ENCODE measurements at places on chromosomes 1 and 21.

GRCh38 chr1:181765451-181766026, 282.2 kb downstream of the CACNA1E start:
- no peak for DNase-seq

- DNase-seq: no peak
Measured at GRCh38 chr1:223547316-223548114, 118.0 kb downstream of the CAPN8 start.

DNA sequence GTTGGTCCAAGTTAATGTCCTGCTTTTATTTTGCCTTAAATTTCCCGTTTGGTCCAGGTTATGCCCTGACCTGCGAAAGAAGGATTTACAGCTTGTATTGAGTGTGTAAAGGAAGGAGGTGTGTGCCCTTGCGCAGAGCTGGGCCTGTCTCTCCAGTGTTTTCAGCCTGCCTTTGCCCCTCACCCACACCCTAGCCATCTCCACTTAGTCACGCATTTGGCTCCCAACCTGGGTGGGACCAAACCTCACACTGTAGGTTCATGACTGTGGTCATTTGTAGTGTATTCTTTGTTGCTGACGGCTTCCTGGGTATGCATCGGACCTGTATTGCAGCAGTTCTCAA, 572 bp upstream of the SRSF10 start:
- peak; percentile 78 for DNase-seq

GRCh38 chr1:178493301-178493741, 3.4 kb downstream of the CLEC20A start:
- no peak for DNase-seq

DNA sequence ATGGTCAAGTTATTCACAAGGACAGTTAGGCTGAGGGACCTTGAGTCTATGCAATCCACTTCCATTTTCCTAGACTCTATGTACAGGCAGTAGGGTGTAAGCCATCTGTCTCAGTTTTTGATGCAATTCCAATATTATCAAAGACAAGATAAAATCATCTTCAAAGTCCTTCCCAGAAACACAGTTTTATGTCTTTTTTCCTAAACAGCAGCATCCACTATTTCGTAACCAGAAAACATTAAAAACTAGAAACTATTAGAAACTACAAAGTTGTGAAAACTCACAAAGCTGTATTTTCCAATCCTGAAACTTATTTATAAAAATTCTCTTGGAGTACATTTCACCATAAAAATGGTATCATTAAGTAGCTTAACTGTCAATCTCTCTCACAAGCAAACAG, 93.8 kb downstream of the EPS15 start:
- no peak for DNase-seq

DNA sequence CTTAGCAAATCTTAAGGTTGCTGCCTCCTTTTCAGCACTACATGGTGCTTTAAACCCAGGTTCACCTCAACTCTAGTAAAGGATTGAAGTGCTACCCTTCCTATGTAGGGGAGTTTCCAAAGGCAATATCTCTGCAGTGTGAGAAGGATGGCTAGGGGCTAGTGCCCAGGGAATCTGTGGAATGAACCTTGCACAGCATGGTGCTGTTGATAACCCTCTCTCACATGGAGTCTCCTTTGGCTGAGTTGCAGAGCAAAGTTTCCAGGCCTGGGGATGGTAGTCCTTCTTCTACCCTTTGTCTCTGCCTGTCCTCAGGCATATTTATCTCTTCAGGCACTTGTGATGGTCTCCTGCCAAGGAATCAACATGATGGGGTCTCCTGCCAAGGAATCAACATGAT, 59.4 kb downstream of the AXDND1 start:
- DNase-seq: no peak

DNA sequence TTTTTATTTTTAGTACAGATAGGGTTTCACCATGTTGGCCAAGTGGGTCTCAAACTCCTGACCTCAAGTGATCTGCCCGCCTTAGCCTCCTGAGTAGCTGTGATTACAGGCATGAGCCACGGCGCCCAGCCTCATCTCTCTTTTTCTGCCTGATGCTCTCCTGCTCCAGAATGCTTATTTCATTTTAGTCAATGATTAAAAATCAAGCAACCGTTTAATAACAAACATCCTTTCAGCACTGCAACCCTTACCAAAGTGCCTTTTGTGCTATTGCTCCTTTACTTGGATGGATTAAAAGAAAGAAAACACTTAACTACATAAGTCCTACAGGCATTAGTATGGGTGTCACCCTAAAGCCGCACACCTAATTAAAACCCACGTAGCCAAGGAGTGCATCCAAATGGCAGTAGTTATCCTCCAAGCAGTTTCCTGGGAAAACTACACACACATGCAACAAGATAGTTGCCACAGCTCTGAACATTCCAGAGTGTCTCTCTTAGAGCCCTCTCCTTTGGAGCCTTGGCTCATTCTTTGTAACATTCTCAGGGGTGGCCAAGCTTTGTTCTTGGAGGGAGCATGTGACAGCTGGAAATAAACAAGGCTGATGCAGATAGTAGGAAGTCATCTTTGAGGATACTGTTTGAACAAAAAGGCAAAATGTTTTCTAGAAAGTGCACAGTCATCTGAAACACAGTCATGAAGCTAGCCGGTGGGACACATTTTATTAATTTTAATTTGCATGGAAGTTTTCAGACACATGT, 51.2 kb downstream of the KCNJ15 start:
- no peak for DNase-seq

DNA sequence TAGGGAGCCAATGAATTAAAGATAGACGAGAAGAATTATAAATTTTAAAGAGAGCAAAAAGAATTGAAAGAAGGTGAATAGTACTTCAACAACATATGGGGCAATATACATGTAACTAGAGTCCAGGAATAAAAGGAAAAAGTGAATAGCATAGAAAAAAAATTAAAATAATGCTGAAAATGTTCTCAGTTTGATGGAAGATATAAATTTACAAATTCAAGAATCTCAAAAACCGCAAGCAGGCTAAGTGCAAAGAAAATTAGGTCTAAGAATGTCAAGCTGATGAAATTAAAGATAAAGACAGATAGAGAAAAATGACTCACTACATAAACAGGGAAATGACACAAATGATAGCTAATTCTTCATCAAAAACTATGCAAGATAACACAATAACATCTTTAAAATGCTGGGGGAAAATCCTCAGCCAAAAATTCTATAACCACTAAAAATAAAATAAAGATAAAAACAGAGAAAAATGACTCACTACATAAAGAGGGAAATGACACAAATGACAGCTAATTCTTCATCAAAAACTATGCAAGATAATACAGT, 326.3 kb downstream of the TBX15 start:
- no peak for DNase-seq

DNA sequence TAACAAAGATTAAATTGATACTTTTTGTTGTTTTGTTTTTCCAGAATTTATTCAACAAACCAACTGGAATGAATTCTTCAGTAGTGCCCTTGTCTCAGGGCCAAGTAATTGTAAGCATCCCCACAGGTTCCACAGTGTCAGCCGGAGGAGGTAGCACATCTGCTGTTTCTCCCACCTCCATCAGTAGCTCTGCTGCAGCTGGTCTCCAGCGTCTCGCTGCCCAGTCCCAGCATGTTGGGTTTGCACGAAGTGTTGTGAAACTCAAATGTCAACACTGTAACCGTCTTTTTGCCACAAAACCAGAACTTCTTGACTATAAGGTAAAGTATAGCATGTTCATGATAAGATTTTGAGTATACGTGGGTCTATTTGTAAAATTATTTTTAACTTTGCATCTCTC, 118.5 kb downstream of the ZMYM4 start:
- DNase-seq: no peak

GRCh38 chr21:45050797-45051489, 23.4 kb upstream of the ADARB1 start:
- DNase-seq: no peak

Measured in DMS153 (cell line).